Glutamatergic neuron (in vitro differentiated cells): ENCODE measurements at places on chromosomes 13 and 19. TPM values are rescaled to one million over a fixed set of nuclear protein-coding genes. Genes with fewer than 3 reads are reported as not detected.
A peak's percentile ranks its signal among the peaks of the same experiment; 100 is the strongest.

LRRC63 gene
- total RNA-seq = not detected

DNA sequence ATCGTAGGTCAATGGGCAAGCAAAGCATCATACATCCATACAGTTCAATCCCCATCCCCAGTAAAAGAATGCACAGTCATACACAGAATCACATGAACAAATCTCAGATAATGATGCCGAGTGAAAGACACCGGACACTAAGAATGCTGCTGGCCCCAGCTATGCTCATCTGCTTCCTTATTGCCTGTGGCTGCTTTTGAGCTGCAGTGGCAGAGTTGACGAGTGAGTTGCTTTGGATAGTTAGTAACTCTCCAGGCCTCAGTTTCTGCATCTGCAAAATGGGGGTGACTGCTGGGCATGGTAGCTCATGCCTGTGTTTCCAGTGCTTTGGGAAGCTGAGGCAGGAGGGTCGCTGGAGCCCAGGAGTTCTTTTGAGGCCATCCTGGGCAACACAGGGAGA is 12.9 kb upstream of the NFIC start:
- no peaks in the 10 kb centered on the region for H3K36me3 ChIP-seq
- no peak overlapping the region for H3K4me3 ChIP-seq
- DNase-seq = no peak
- H3K27me3 ChIP-seq = peaks cover 35% of the 10 kb centered on the region

DNA sequence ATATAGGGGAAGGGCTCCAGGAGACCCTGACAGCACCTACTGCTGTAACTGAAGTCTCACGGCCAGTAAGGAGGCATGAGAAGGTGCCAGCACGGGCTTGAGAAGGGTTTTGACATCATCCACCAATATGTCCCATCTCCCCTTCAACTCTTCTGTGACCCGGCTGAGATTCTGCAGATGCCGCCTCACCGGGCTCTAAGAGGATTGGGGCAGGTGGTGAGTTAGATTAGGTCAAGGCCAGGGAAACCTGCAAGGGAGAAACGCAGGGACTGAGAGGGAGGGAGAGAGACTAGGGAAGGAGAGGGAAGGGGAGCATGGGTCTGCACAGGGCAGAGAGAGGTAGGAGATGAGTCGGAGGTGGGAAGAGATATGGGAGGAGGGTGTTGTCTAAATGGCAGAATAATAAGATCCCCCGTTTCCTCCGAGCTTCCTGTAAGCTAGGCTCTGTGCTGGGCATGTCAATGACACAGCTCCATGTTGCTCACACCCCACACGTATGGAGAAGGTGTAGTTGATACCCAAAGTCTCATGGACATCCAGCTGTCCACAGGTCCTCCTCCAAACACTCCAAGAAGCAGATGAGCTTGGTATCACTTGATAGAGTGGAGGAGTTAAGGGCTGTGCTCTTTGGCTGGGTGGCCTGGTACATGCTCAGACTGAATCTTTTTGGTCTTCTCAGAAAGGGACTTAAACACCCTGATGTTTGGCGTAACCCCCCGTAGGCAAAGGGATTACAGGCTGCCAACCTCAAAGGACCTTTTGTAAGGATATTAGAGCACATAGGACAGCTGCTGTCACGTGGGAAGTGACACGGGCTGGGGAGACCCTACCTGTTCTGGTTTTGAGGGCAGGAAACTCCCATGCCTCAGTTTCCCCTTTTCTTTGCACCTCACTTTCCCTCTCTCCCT is 6.1 kb downstream of the TPRX1 start:
- peaks cover 5% of the 10 kb centered on the region for H3K36me3 ChIP-seq
- no peak overlapping the region for H3K27ac ChIP-seq

- no peaks in the 10 kb centered on the region for H3K36me3 ChIP-seq
- H3K4me1 ChIP-seq = no peaks in the 10 kb centered on the region
- H3K4me3 ChIP-seq = no peak overlapping the region
Observed at GRCh38 chr13:60303166-60303565, 93.9 kb upstream of the TDRD3 start.

DNA sequence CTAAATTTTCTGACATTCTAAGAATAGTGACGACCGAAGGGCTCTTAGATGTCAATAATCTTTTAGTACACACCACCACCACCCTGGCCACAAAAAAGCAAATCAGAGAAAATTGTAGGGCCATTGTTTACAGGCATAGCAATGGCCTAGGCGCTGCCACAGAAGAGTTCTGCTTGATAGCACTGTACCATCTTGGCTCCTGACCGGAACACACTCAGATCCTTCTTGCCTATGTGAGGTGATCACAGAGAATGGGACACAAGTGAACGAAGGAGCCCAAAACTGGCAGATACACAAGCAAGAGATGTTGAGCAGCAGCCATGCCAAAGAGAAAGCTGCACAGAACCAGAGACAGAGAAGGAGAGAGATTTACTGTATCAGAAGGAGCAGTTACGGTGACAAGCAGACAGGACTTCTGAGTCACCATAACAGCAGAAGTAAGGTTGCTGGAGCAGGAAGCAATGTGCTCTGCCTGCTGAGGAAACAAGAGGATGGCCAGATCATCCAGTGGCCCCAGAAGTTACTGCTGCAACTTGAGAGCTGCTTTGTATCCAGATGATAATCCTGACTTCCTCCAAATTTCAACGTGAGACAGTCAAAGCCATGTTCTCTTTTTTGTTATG is 105.2 kb downstream of the SLITRK6 start:
- H3K4me1 ChIP-seq = no peaks in the 10 kb centered on the region
- H3K36me3 ChIP-seq = no peaks in the 10 kb centered on the region
- no peaks in the 10 kb centered on the region for H3K27me3 ChIP-seq
- DNase-seq = no peak

DNA sequence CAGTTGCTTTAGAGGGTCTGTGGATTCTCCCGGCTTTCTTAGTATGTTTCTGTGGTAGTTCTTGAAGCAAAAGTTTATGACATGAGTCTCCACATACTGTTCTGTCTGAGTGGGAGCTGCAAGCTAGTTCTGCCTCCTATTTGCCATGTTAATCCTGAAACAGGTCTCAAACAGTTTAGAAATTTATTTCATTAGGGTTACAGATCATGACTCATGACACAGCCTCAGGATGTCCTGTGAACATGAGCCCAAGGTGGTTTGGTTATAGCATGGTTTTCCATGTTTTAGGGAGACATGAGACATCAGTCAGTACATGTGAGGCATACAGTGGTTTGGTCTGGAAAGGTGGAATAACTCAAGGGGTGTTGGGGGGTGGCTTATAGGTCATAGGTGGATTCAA is 77.5 kb downstream of the FNDC3A start:
- no peak for DNase-seq
- H3K36me3 ChIP-seq = peaks cover 4% of the 10 kb centered on the region
- H3K4me3 ChIP-seq = no peak overlapping the region
- H3K27me3 ChIP-seq = no peaks in the 10 kb centered on the region
- H3K27ac ChIP-seq = no peak overlapping the region
- no peaks in the 10 kb centered on the region for H3K4me1 ChIP-seq

F2RL3 gene
- not detected for total RNA-seq

- H3K36me3 ChIP-seq = no peaks in the 10 kb centered on the region
- H3K27ac ChIP-seq = no peak overlapping the region
- DNase-seq = peak; percentile 71
- H3K27me3 ChIP-seq = peaks cover 20% of the 10 kb centered on the region
- H3K4me1 ChIP-seq = peaks cover 17% of the 10 kb centered on the region
Observed at GRCh38 chr19:42284066-42284501, 15.0 kb downstream of the CIC start.

RXFP2 gene
- not detected for total RNA-seq

DNA sequence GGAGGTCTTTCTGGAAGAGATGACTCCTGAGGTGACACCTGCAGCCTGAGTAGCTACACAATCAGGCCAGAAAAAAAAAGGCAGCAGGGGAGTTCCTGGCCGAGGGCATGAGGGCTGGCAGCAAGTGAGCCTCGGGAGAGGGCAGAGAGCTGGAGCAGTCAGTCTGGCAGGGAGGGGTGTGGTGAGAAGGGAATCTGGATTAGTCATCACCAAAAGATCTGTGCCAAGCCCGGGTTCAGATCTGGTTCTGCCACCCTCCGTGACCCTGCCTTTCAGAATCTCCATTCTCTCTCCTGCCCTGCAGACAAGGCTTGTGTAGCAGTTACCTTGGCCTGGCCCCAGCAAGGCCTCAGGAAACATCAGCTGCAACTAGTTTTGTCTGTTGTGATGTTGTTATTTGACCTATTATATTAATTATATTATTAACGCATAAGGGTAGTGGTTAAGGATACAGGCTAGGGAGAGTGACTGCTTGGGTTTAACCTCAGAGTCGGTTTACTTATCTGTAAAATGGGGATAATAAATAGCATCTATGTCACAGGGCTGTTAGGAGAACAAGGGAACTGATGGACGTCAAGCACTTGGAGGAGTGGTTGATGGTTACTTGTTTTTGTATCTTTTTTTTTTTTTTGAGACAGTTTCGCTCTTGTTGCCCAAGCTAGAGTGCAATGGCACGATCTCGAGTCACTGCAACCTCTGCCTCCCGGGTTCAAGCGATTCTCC is 2.7 kb upstream of the CAPNS1 start:
- DNase-seq = no peak
- peaks cover 4% of the 10 kb centered on the region for H3K36me3 ChIP-seq
- peaks cover 7% of the 10 kb centered on the region for H3K4me1 ChIP-seq
- H3K4me3 ChIP-seq = no peak overlapping the region
- H3K27ac ChIP-seq = no peak overlapping the region
- H3K27me3 ChIP-seq = peaks cover 14% of the 10 kb centered on the region

DNA sequence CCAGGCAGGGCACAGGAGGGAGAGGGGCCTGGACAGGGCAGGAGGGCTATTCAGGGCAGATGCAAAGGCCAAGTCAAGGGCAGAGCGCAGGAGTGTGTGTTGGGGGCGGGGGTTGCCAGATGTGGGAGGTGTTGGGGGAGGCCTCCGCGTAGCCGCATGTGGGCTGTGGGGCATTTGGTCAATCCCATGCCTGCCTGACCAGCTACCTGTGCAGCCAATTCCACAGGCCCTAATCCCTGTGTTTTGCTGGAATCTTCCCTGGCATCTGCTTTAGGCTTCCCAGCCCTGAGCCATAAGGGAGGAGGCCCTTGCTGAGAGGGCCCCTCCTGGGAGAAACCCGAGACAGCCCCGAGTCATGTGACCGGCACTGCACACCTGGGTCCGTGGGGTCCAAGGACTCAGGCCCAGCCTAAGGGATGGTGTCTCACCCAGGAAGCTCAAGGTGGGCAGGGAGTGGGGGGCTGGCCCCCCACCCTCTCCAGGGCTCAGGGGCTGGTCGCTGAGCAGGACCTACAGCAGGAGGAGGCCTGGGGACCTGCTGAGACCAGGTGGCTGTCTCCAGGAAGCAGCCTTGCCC is 20.3 kb downstream of the RFX1 start:
- no peak overlapping the region for H3K27ac ChIP-seq
- peaks cover 8% of the 10 kb centered on the region for H3K4me1 ChIP-seq
- peaks cover 6% of the 10 kb centered on the region for H3K27me3 ChIP-seq

- no peak overlapping the region for H3K4me3 ChIP-seq
- H3K27ac ChIP-seq = no peak overlapping the region
- H3K4me1 ChIP-seq = no peaks in the 10 kb centered on the region
- no peaks in the 10 kb centered on the region for H3K36me3 ChIP-seq
Observed at GRCh38 chr19:703651-704446, 4.9 kb upstream of the PALM start.

ZNF486 gene
- total RNA-seq = 69.8 TPM
